ENCODE measurements at places on chromosomes 16 and 17. TPM values are rescaled to one million over a fixed set of nuclear protein-coding genes. Genes with fewer than 3 reads are reported as not detected.

PRSS8 gene
- not detected for total RNA-seq

NOG gene
- 0.70 TPM for total RNA-seq

PRSS36 gene
- 3.0 TPM for total RNA-seq

KLHL11 gene
- total RNA-seq: 3.7 TPM

SP2 gene
- total RNA-seq: 11.7 TPM

SCNN1B gene
- 0.27 TPM for total RNA-seq

MYO15B gene
- total RNA-seq: 43.7 TPM
